ENCODE measurements at places on chromosomes 2 and 18. TPM values are rescaled to one million over a fixed set of nuclear protein-coding genes. Genes with fewer than 3 reads are reported as not detected.

DNA sequence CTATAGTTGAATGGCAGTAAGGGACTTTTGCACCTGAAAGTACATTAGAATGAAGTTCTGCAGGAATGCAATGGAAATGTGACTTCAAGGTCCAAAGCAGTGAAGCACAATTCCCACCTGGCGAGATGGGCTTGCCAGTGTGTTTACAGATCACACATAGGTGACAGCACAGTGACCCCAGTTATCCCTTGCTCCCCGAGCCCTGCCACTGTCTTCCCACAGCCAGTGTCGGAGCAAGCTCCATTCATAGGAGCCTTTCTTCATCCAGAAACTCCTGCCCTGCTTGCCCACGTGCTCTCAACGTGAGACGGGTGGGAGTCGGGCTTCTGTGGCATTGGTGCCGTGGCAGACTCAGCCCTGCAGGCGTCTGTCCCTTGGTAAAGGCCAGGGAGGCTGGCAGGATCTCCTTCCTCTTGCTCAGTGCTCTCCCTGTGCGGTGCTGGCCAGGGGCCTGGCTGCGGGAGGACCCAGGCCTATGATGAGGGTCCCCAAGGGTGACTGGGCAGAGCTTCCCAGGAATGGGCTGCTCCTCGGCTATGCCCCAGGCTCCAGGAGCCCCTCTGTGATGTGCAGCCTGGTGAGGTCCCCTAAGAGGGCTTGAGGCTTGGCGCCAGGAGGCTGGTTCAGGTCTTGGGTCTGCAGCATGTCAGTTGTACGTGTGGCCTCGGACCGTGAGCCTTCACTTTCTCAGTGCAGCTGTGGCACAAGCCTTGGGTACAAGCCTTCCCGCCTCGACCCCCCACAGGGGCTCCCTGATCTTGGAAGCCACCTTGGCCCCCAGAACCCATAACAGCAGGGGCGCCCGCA, 40.2 kb downstream of the SNED1 start:
- DNase-seq = no peak

GRCh38 chr18:70249118-70249517, 39.7 kb upstream of the SOCS6 start:
- no peak for DNase-seq

DNA sequence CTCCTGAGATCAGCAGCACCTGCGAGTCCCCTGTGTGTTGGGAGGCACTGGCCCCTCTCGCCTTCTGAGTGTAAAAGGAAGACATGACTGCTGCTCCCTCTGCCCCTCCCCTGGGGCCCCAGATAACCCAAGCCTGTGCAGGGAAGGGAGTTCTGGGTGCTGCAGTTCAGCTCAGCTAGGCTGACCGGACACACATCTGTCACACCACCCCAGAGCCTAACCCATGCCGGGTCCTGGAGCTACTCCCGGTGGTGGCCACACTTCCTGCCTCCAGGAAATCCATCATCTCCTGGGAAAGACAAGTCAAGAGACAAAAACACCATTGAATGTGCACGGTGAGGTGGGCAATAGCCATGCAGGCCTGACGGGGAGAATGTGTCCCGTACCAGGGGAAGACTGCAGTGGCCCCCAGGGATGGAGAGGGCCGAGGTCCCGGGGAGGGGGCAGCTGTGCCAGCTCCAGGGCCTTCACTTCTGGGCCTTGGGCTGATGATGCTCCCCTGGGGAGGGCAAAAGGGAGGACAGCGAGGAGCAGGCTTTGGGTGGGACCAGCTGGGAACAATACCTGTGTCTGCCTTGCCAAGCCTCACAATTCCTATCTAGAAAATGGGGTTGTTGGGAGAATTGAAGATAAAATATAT, 210.6 kb downstream of the TFCP2L1 start:
- DNase-seq = no peak

- no peak for DNase-seq
These were observed 1.1 kb downstream of the PREB start for GRCh38 chr2:27133195-27133875.

DNA sequence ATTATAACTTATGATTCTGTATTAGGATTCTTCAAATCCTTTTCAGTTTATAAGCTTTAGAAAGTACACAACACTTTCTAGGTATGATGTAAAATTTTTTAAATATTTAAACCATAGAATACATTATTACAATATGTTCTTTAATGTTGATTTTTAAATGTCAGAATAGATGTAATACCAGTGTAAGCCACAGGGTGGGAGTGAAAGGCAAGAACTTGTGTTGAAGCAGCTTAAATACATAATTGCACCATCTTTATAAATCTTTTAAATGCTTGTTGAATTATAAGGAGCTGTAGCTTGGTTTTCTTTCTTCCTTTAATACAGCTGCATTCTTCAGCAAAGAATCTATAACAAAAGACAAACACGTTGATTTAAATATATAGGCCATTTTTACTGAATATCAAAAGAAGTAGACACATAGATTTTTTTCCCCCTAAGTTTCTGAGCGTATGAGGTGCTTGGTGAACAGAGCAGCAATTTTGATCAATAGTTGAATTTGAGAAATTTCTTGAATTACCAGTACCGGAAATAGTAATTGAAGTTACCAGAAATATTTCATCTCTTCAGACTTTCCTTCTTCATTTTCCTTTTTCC, 63.0 kb downstream of the TANK start:
- DNase-seq = no peak

DNA sequence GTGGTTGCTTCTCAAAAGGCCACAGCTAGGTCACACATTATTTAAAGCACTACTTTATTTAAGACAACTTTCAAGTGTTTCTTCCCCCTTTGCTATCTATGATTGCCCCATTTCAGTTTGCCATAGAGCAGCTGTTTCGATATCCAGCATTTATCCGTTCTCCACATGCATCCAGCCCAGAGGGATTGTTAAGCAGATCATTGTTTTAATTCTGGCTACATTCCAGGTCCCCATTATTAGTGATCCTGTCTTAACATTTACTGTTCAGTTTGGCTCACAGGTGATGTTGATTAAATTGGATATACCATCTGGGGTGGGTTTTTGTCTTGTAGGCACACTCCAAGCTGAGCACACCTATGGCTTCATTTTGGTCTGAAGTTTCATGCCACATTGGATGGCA, 638.7 kb downstream of the ZEB2 start:
- no peak for DNase-seq

- no peak for DNase-seq
These were observed 987 bp upstream of the DLX1 start for GRCh38 chr2:172084395-172084644.

GRCh38 chr2:148966438-148966758, 72.1 kb upstream of the LYPD6B start:
- DNase-seq = no peak

- DNase-seq = no peak
These were observed 52.7 kb downstream of the NAB1 start for GRCh38 chr2:190701586-190701985.

DNA sequence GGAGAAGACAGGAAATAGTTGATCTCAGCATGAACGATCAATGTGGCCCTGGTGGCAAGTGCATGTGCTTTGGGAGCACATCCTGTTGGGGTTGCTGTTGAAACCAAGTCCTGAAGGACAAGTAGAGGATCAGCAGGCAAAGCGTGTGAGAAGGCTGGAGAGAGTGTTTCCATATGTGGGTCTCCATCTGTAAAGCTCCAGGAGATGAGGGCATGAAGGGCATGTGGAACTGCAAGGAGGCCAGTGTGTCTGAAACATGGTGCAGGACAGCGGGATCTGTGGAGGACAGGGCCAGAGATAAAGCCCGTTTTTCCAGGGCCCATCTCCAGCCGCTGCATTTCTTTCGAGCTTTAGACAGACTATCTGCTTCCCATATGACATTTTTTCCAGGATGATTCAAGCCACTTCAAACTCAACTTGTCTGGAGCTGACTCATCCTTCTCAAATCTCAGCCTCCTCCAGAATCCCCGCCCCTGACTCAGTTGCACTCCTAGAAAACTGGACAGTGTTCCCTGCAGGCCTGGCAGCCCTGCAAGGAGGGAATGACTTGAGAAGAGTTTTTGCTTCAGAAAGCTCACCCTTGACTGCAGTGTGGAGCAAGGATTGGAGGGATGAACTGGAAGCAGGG, 226.1 kb downstream of the VAPA start:
- DNase-seq = no peak

GRCh38 chr2:111982822-111983221, 72.2 kb upstream of the TMEM87B start:
- DNase-seq = no peak

DNA sequence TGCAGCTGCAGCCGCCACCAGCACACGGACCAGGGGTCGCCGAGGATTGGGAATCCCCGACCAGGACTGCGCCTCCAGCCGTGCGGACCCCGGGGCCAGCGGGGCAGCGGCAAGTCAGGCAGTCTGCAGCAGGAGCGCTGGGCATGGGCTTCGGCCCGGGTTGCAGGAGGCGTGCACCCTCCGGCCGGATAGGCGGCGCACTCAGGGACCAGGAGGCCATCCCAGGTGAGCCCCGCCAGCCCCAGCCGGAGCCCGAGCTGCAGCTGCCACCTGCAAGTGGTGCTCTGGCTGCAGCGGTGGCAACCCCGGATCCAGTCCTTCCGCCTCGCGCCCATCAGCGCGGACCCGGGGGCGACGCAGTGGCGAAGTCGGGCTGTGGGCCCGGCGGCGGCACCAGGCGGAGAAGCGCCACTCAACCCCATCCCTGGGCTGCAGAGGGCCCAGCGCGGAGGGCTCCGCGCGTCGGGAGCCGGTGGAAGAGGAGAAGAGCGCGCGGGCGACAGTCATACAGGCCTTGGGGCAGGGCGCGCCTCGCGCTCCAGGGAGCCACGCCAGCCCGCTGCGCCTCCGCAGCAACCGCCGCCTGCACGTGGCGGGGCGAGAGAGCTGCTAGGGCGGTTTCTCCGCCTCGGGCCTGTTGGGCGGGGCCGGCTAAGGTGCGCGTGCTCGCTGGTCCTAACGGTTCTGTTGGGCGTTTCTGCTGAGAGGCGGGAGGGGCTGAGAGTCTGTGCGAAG, 73.8 kb downstream of the RPIA start:
- no peak for DNase-seq

DNA sequence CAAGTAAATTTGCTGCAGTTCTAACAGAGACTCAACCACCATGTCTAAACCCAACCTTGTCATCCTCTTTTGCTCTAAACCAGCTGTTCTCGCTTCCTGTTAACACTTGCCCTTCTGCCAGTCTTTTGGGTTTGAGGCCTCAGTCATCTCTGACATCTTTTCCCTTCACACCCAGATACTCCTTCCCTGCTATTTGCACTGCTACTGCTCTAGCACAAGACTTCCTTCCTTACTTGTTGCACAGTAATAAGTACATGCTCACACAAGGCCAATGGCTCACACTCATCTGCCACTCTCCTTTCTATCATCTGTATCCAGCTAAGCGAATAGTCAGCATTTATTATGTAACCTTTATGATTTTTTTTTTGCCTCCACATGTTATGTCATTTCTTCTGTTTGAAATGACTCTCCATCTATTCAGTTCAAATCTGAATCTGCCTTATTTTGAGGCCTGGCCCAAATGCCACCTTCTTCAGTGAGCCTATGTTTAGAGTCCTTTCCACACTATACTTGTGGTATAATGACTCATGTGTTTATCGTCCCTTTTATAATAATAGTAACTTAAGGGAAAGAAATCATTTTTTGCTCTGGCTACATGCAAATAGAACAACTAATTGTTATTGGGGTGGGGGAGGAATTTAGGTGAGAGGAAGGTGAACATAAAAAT, 22.5 kb upstream of the CDKL4 start:
- no peak for DNase-seq

DNA sequence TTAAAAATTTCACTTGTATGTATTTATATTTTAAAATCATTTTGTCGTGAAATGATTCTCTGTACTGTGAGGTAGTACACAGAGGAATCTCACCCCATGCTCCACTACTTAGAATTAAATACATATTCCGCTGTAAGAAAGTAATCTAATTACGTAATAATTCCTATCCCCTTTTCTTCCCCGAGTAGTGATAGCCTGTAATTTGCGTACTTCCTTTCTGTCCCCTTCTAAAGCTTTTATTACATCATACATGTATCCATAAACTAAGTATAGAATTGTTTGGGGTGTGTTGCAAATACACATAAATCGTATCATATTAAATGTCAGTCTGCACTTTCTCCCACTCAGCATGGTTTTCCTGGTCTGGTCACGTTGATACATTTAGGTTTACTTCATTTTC, 12.4 kb upstream of the CHCHD5 start:
- no peak for DNase-seq

TRABD2A gene
- total RNA-seq = 0.45 TPM

FAM124B gene
- not detected for total RNA-seq

SMAD2 gene
- 164 TPM for total RNA-seq

PLGLB2 gene
- 7.4 TPM for total RNA-seq

CHRNG gene
- total RNA-seq = not detected

RSAD2 gene
- 3.7 TPM for total RNA-seq

PDE11A gene
- 25.6 TPM for total RNA-seq
